ENCODE measurements at places on chromosomes 7 and 10.

DNA sequence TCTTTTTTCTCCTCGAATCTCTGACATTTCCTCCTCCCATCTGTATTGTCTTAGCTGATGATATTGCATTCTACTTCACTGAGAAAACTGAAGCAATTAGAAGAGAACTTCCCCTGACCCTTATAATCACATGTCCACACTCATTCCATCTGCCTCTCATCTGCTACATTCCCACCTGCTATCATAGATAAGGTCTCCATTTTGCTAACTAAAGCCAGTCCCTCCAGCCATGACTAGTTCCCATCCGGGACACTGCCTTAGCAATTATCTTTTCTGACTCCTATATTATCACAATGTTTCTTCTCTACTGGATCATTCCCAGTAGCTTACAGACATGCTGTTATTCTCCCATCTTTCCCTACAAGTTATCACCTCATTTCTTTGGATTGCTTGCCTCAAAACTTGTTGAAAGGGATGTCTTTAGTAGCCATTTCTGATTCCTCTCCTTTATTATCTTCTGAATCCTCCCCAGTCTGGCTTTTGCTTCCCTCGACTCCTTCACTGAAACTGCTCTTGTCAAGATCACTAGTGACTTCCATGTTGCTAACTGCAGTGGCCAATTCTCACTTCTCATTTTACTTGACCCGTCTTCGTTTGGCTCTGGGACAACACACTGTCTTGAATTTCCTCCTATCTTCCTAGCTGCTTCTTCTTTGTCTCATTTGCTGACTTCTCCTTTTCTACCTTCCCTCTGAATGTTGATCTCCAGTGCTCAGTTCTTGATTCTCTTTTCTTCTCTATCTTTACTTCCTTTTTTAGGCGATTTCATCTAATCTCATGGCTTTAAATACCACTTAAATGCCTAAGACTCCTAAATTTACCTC, 35.9 kb downstream of the FZD1 start:
- no peak for DNase-seq

- no peak for DNase-seq
Observed at GRCh38 chr10:12521423-12521822, 172.1 kb downstream of the CAMK1D start.

DNA sequence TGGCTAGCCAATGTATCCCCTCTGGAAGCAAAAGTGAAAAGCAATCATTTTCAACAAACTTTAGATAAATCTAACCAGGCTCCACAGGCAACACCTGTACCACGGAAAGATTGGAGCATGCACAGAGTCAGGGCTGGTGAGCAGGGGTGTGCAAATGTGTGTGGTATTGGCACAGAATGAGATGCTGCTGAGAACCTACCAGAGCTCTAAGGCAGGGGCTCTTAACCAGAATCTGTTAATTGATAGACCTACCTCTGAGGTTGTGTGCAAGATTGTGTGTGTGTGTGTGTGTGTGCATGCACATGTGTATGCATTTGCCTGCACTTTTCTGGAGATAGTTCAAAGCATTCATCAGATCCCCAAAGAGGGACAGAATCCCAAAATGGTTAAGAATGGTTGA, 62.9 kb downstream of the PIK3AP1 start:
- no peak for DNase-seq

DNA sequence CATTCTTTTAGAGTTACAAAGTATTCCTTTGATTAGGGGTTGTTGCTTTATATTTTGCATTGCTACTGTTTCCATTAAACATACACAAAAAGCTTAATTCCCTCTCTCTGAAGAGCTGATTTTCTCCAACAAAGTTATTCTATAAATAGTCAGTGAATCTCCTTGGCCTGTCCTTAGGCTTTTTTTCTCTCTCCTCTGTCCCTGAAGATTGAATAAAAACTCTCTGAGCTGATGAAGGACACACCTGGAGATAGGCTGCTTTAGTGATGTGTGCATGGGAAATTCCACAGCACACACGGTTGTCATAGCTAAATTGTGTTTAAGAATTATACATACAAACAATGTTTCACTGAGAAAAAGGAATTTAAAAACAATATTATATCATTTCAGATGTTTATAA, 90.5 kb upstream of the TMEM106B start:
- no peak for DNase-seq

DNA sequence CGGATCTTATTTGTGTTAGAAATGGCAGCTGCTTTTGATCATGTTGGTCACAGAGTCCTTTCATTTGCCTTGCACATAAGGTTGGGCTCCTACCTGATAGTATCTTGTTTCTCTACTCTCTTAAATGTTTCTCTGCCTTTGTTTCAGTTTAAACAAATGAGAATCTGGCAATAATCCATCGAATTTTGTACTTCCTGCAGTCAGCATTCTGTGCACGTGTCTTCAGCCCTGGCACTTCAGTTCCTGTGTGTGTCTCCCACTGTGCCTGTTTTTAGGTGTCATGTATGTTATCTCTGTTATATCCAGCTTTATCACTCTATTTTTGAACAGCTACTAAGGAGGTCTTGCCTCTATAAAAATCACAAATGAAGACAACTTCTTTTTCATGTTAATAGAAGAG, 28.4 kb upstream of the PTER start:
- no peak for DNase-seq
